ENCODE measurements at places on chromosomes 4 and X.

GRCh38 chr4:186819342-186820086 is 95.9 kb upstream of the FAT1 start:
- DNase-seq: no peak

GRCh38 chr4:85909851-85910250 is 434.9 kb downstream of the ARHGAP24 start:
- DNase-seq: no peak

DNA sequence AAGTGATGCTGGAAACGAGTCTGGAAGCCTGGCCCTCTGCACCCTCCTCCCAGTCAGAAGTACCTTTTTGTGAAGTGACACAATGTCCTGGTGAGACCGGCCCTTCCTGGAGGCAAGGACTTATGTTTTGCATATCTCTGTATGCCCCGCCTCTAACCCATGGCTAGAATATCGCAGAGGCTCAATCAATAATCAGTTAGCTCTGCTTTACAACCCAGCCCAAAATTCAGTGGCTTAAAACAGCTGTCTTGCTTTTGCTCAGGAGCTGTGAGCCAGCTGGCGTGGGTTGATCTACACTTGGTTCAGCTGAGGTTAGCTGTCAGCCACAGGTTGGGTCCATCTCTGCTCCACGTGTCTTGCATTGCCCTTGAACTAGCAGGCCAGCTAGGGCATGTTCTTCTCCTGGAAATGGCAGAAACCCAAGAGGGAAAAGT is 98.8 kb upstream of the METTL14 start:
- DNase-seq: no peak

DNA sequence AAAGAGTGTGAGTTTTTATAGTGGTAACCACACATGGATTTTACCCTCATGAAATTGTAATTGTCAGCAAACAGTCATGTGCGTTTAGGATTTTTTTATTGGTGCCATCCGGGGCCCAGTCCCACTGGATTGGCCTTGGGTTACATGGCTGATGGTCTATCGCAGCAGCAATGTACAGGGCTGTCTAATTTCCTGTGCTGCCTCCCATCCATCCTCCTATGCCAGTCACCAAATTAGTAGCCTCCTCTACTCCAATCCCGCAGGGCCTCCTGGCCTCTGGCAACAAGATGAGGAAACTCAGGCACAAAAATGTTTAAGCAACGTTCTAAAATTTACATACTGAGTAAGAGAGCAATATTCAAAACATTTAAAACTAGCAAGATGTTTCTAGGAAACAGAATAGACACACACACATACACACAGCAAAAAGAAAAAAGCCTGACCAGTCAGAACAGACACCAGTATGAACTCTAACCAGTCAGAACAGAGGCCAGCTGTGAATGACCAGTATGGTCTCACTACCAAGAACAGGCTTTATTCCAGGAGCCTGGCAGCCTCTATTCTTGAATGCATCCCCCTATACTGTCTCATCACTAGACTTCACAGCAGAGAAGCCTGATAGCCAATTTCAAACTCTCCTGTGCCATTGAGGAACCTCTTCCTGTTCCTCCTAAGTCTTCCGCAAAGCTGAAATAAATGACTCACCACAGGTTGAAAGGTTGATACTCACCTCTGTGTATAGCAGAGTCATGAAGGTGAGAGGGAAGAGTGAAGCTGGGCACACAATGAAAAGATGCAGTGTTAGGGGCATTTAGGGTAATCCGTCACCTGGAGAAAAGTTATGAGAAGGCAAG is 42.6 kb downstream of the CHRNA9 start:
- no peak for DNase-seq

GRCh38 chrX:153864561-153865320 is 21.2 kb downstream of the L1CAM start:
- DNase-seq: no peak

DNA sequence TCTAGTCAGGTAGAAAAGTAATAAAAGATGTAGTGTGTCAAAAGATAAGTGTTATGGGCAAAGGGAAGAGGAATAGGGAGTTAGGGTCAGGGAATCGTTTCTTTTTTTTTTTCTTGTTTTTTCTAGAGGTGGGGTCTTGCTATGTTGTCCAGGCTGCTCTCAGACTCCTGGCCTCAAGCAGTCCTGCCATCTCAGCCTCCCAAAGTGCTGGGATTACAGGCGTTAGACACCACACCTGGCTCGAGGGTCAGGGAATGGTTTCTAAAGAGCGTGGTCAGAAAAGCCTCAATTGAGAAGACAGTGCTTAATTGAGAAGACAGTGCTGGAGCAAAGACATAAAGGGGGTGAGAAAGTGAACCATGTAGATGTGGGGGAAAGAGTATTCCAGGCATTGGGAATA is 19.1 kb downstream of the SMARCAD1 start:
- DNase-seq: no peak

GRCh38 chr4:136001791-136002190 is 1530.5 kb downstream of the PCDH18 start:
- DNase-seq: no peak

DNA sequence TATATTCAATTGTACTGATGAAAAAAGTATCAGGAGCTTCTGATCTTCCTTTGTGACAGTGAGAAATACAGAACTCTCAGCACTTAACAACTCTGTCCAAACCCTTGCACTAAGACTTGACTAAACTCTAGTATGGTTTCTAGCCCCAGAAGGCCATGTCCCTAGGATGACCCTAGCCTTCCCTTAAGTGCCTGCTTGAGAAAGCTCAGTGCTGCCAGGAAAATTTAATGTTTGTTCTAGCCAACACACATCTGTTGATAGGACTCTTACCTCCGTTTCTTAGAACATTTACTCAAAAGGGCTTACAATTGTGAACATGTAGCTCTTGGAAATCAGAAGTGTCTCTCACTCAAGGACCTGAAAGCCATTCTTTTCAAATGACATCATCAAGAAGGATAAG is 1055.2 kb upstream of the FTHL17 start:
- DNase-seq: no peak

- DNase-seq: no peak
Observed at GRCh38 chr4:108454227-108454626, 166.1 kb upstream of the RPL34 start.

DNA sequence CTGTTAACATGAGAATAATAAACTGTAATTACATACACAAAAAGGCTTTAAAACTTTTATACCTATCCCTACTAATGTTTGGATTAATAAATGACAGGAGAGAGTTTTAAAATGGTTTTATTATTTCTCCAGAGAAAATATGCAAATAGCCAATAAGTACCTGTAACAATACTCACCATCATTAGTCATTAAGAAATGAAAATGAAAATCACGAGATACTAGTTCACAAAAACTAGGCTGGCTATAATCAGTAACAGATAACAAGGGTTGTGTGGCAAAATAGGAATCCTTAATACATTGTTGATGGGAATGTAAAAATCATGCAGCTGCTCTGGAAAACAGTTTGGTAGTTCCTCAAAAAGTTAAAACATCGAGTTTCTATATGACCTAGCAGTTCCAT is 25.2 kb upstream of the AP1AR start:
- DNase-seq: no peak

DNA sequence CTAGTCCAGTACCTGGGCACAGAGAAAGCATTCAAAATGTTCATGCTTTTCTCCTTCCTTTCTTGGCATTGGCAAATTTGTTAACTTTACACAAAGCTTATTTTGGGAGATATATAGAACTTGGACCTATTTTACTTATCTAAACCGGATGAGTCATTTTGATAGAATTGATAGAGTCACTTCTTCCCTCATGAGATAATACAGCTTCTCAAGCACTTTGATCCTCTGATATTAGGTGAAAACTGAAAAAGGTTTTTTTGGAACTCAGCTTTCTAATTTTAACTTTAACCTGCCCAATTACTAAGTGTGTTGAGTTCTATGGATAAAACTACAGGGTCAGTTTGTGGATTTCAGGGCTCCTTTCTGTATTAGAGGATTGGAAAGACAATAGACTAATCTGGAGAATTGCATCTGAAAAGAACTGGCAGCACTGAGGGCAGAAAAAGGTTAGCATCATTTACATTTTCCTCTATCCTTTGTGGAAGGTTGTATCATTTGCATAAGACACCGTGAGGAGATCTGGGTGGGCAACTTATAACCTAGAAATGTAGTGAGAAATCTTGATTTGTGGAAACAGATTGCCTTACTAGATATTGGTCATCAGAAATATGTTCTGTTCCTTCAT is 2.4 kb downstream of the WDR44 start:
- DNase-seq: no peak

DNA sequence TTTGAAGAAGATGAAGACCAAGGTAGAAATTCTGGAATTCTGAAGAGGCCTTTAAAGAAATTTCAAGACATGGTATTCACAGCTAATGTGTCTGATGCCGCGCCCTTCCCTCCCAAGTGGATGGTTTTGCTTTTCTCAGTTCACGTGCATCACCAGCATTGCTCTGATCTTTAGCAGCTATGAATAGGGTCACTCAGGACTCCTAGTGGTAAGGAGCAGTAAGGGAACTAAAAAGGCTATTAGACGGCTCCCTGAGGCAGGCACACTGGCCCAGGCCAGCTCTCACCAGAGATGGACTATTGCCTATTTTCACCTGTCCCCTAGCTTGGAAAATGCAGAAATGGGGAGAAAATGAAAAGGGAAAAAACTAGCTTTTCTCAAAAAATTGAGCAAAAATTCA is 447.5 kb upstream of the RASGEF1B start:
- no peak for DNase-seq

GRCh38 chr4:115883231-115883630 is 769.8 kb upstream of the NDST4 start:
- DNase-seq: no peak

GRCh38 chr4:69910016-69910782 is 20.7 kb upstream of the CSN1S1 start:
- no peak for DNase-seq

DNA sequence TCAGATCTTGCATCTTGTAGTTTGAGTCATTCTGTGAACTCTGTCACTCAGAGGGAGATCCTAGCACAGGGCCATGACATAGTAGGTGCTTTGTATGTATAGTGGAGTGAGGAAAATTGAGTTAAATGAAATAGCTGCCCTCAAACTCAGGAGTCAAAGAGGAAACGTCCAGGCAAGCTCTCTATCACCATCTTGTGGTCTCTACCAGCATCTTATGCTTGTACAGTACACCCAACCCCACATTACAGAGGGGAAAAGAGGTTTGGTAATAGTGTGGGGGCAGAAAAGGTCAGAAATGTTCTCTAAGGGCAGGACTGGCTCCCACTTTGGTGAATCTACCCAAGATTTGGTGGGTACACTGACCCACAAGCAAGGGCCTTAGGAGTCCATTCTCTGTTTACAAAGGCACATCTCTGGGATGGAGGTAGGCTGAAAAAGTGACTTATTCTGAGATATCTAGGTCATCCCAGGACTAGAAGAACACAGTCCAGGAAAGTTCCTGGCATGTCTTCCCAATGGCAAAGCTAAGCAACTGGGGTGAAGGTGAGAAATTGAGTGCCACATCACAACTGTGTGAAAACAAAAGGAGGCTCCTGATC is 131.8 kb downstream of the OR13H1 start:
- no peak for DNase-seq

DNA sequence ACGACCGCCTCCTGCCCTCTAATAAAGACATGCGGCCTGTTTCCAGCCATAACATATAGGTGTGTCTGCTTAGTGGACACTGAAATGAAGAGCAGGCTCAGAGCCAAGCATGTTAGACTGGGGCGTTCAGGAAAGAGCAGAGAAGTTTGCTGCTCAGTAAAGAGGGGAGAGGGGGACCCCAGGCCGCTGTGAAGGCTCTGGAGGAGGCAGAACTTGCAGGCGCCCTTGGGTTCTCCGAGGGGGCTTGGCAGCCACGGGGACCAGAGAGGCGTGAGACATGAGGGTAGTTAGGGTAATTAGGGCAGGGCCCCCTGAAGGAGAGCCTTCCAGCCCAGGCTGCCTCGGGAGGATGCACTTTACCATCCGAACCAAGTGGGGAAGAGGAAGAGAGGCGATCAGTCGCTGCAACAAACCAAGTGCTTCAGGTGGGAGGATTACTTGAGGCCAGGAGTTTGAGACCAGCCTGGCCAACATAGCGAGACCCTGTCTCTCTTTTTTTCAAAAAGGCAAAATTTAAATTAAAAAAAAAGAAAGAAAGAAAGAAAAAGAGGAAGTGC is 46.6 kb upstream of the CDKN2AIP start:
- DNase-seq: no peak

GRCh38 chr4:180909279-180909678 is 1333.9 kb upstream of the TENM3 start:
- no peak for DNase-seq

GRCh38 chr4:118921786-118922185 is 33.1 kb downstream of the SYNPO2 start:
- DNase-seq: no peak

GRCh38 chr4:136862653-136863052 is 669.6 kb downstream of the PCDH18 start:
- no peak for DNase-seq

DNA sequence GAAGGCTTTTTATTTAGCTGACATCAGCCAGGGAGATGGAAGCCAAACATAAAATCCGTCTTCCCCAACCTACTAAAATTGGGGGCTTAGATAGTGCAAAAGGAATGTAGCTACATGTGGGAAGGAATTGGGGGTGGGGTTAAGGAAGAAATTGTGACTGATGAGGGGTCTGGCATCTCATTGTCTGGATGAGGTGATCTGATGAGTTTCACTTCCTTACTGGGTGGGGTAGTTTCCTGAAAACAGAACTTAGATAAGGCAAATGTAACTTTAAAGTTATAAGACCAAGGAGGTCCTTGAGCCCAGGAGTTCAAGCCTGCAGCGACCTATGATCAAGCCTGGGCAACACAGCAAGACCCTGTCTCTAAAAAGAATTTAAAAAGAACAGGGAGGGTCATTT is 105.5 kb upstream of the NEIL3 start:
- DNase-seq: no peak

DNA sequence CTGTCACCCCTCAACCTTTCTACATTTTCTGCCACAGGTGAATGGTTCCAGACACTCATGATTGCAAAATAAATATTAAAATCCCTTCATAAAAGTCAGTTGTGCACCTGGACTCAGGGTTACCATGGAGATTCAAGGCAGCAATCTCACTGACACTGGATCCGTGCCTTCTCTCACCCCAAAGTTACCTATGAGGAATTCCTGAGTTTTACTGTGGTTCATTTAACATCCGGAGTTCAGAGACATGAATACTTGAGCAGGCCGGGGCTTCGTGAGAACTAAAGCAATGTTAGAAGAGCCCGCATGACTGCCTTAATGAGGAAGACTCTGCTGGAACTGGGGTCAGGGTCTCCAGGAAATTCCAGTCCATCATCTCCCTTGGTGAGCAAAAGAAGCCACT is 12.5 kb upstream of the CLNK start:
- DNase-seq: no peak

DNA sequence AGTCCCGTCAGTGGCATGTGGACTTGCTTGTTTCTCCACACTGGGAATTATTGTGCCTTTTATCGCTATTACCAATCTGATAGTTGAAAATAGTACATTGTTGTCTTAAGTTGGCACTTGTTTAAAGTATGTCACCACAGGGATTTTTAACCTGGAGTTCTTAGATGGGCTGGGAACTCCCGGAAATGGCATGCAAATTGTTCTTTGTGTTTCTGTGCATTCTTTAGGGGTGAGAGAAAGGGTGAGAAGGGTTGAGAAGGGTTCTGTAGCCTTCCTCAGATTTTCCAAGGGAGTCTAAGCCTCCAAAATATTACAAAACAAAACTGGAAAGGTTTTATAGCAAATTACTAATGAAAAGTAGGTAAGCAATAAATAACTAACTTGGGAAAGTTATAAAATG is 176.9 kb downstream of the ZIC3 start:
- no peak for DNase-seq

Measured in CD4-positive, alpha-beta T cell treated with Interleukin-15 for 4 hours (primary cell).